ENCODE measurements at places on chromosomes 7 and 10.

DNA sequence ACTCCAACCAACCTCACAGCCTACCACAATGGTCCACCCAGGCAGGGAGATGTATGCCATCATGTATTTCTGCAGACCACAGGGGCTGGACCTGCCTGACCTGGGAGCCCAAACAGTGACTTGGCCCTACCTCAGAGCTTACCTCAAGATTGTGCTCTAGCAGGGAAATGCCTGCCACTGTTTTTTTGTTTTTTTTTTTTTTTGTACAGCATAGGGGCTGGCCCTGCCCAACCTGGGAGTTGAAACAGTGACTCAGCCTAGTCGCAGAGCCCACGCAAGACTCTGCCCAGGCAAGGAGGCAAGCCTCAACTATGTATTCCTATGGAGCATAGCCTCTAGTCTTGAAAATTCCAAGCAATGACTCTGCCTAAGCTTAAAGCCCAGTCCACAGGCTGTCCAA is 39.3 kb upstream of the CDK6 start:
- no peak for DNase-seq

- DNase-seq = no peak
Observed at GRCh38 chr10:1449572-1450205, 287.6 kb downstream of the ADARB2 start.

DNA sequence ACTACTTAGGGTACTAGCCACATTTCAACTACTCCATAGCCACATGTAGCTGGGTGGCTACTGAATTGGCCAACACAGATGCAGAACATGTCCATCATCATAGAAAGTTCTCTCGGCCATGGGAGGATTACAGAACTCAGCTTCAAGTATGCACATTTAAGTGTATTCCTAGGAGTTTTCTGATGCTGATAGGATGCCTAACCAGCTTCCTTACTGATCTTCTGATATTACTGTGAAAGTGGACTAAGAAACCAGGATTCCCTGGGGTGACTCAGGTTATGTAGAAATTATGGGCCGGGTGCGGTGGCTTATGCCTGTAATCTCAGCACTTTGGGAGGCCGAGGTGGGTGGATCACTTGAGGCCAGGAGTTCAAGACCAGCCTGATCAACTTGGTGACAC is 125.5 kb downstream of the FRMD4A start:
- no peak for DNase-seq

DNA sequence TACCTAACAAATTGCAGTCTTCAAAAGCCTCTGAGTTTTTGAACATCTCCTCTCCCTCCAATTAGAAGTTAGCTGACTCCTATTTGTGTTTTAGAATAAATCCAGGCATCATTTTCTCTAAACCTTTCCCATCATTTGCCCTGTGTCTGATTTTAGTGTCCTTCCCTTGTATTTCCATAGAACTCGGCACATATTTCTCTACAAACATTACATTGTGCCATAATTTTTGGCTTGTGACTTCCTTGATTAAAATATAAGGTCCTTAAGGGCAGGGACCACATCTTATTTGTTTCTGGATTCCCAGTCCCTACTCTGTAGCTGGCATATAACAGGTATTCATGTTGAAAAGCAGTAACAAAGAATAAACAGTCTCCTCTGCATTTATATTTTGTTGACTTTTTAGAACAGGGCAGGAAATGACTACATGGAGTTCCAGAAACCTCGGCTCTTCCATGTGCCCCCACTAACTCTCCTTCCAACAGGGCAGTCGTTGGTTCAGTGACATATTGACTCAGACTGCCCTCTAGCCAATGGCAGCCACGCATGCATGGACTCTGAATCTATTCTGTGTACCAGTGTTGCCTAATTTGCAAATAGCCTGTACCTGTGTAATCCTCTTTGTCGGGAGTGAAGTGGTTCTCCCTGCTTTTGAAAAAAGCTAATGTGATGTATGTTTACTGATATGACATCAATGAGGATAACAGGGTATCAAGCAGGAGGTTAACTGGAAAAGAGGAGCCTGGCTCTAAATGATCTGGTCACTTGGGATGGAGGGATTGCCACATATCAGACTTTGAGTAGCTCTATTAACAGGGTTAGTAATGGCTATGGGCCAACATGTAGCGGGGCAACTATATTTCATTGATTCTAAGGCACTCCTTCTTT is 19.8 kb upstream of the CPN1 start:
- no peak for DNase-seq

DNA sequence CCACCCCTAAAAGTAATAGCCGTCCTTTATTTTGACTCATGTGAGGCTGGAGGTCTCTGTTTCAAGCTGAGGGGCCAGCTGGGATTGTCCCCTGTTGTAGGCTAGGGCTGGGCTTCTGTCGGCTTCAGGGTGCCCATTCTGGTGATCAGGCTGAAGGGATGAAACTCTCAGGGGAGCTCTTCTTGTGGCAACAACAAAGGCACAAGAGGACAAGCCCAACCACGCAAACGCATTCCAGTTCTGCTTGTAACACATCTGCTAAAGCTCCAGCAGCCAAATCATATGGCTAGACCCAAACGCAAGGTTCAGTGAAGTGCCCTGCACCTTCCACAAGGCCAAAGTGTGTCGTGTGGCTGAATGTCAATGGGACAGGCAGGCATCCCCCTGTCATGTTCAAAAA is 405.7 kb downstream of the INHBA start:
- no peak for DNase-seq

DNA sequence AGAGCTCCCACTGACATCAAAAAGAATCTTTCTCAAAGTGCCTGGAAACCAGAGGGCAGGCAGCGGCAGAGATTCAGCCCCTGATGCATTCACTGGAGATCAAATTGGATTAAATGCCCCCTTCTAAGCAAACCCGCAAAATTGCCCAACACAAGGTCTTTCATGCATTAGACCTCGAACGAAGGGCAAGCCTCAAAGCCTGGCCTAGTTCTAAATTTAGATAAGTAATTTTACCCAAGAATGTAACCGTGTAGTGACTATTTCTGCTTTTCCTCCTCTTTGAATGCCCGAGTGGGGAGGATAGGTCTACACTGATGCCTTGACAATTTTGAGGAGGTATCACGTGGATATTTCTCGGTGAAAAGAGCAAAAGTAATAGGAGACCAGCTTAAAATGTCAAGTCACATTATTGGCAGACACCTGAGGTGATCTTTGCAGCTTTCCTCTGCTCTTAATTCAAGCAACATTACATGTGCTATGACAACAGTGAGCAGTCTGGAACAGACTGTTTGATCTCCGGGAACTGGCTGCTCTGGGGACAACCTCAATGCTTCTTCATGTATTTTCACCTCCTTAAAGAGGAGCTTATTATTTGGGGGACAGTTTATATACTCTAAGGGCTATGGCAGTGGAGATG is 1263.5 kb upstream of the AUTS2 start:
- no peak for DNase-seq

- no peak for DNase-seq
Observed at GRCh38 chr10:77188000-77188395, 449.6 kb downstream of the KCNMA1 start.

DNA sequence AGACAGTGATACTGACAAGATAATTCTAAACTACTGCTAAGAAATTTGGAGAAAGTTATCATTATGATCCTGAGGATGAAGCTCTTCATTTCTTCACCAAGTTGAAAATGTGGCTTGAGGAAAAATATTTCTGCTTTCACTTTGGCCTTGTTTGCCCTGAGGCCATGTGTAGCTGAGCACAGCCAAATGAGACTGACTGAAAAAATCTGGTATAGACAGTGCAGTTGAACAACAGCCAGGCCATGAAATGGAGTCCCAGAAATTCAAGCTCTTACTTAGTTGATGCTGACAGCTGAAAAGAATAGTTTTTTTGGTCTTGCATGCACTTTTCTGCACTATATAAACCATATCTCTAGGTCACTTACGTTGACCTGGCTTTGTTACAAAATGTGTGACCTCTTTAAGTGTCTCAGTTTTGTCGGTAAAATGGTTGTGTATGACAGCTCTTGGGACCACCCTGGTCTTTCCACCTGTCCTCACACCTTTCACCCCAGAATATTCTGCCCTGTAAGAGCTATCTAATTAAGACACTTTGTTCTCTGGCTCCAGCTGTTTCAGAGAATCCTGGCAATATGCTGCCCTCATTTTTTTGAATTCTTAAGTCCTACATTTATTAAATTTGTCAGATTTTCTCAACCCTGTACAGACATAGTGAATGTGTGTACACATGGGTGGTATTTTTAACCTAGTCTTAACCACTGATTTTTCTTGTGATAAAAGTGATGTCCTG is 91.3 kb downstream of the CD36 start:
- DNase-seq = no peak

- DNase-seq = peak; percentile 83
Observed at GRCh38 chr10:128069351-128070051, 56.7 kb downstream of the MKI67 start.

DNA sequence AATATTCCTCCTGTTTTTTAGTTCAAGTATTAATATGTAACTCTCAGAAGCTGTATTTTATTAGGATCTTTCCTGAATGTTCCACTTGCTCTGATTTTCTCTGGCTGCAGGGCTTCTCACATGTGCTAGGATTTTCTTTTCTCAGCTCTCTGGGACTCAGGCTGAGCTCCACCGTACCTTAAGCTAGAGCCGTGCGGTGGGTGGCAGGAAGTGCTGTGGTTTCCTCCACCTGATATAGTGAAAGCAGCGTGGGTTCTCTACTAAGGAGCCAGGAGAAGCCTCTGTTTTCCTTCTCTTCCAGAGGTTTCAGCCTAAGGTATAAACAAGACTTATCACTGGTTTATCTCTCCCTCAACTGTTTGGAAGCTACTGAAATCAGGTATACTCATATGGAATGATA is 433.6 kb downstream of the NRG3 start:
- no peak for DNase-seq

- no peak for DNase-seq
Observed at GRCh38 chr7:30906515-30907240, 5.0 kb upstream of the AQP1 start.

DNA sequence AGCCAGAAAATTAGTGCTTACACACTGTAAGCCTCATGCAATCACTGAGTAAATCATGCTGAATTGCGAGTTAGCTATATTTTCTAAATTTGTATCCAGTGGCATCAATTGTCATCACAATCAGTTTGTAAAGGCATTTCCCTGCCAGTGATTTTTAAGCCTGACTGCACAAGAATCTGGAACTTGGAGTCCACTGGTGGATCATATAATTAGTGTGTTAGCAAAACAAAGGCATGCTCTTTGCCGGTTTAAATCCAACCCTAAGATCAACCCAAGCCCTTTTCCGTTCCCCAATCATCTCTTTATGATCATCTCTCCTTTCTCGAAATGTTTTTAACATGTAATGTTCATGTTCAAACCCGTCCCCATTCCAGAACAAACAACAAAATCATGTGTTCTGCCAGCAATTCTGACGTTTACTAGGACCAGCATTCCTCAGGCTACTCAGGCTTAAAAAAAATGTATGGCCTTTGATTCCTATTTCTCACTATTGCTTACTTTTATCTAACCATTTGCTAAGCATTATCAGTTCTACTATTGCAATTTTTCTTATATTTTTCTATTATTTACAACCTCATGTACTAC is 649.2 kb downstream of the SORCS1 start:
- no peak for DNase-seq

Measured in G401 (cell line).